Psoas muscle (tissue), 8 donors: ENCODE measurements at places on chromosomes 7 and 10.

- DNase-seq: no peak
- no peaks in the 10 kb centered on the region for H3K27me3 ChIP-seq
- no peak overlapping the region for H3K27ac ChIP-seq
- H3K4me1 ChIP-seq: peaks cover 8% of the 10 kb centered on the region
Measured at GRCh38 chr7:30247541-30248401, 36.6 kb upstream of the ZNRF2 start.

GRCh38 chr7:5797179-5797578 is 15.7 kb upstream of the RNF216 start:
- DNase-seq: no peak
- no peaks in the 10 kb centered on the region for H3K36me3 ChIP-seq
- H3K27me3 ChIP-seq: no peaks in the 10 kb centered on the region
- H3K27ac ChIP-seq: no peak overlapping the region
- H3K4me3 ChIP-seq: no peak overlapping the region

GRCh38 chr7:57404343-57404966 is 45.5 kb upstream of the ZNF716 start:
- no peaks in the 10 kb centered on the region for H3K36me3 ChIP-seq
- H3K4me3 ChIP-seq: peak overlapping the region; percentile 41
- H3K27me3 ChIP-seq: peaks cover 5% of the 10 kb centered on the region

DNA sequence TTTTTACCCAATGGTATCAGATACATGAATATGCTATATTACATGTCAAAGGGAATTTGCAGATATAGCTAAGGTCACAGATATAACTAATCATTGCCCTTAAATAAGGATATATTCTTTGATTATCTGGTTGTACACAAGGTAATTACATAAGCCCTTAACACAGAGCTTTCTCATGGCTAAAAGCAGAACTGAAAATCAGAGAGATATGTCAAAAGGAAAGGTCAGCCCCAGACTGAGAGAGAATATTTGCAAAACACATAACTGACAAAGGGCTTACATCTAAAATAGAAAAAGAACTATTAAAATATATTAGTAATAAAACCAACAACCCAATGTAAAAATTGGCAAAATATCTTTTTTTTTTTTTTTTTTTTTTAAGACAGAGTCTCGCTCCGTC is 1029.5 kb upstream of the LRRN3 start:
- no peaks in the 10 kb centered on the region for H3K36me3 ChIP-seq
- no peaks in the 10 kb centered on the region for H3K27me3 ChIP-seq
- no peak overlapping the region for H3K4me3 ChIP-seq
- H3K4me1 ChIP-seq: no peaks in the 10 kb centered on the region

DNA sequence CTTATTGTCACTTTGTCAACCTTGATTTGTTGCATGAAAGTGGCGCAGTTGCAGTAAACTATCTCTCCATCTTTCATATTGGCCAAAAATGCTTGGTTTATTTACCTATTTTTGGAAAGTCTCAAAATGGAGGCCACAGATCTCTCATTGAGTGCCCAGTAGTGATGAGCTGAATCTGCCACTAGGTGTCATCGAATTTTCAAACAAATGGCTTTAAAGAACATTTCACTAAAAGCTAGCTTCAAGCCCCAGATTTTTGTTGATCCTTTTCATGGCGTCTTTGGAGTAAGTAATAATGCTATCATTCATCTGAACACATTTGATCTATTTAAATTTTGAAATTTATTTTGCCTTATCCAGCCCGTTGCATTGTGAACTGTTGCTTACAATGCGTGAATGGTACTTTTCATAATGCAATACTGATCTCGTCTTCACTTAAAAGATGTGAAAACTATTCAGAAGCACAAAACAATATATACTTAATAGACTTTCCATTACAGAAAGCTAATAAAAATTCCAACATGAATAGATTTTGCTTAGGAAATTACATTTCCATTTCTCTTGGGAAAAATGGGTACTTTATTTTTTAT is 236.2 kb downstream of the DNAJB9 start:
- no peak for DNase-seq
- no peak overlapping the region for H3K4me3 ChIP-seq
- no peaks in the 10 kb centered on the region for H3K27me3 ChIP-seq
- H3K27ac ChIP-seq: no peak overlapping the region

- no peaks in the 10 kb centered on the region for H3K36me3 ChIP-seq
- H3K4me3 ChIP-seq: no peak overlapping the region
- H3K27me3 ChIP-seq: no peaks in the 10 kb centered on the region
- no peak for DNase-seq
- no peak overlapping the region for H3K27ac ChIP-seq
Measured at GRCh38 chr10:75782463-75783248, 351.2 kb downstream of the LRMDA start.

DNA sequence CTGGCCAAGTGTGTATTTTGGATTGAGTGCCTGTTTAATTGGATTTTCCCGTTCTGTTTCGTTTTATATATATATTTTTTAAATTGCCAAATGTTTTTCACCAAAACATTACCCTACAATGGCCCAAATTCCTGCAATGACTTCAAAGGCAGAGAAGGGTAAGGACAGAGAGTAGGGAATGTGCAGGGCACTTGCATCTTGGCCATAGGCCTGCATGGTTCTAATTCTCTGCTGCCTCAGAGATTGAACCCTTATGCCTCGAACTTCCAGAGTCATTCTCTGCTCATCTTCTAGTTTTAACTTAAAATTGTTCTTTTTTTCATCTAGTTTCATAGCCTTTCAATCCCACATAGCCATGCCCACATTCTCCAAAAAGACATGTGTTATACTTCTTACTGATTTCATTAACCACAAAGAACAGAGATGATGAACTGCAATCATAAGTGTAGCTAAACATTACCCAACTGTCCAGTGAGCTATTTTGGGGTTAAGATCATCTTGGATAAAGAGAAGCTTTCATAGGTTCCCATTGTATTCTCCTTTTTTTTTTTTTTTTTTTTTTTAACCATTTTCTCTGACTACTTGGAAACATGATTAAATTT is 177.6 kb downstream of the PLXDC2 start:
- no peaks in the 10 kb centered on the region for H3K4me1 ChIP-seq
- no peak overlapping the region for H3K27ac ChIP-seq
- H3K36me3 ChIP-seq: no peaks in the 10 kb centered on the region
- no peak for DNase-seq

- H3K4me1 ChIP-seq: no peaks in the 10 kb centered on the region
- DNase-seq: no peak
- peaks cover 3% of the 10 kb centered on the region for H3K27me3 ChIP-seq
- H3K4me3 ChIP-seq: no peak overlapping the region
Measured at GRCh38 chr10:89978081-89978480, 276.7 kb downstream of the KIF20B start.

GRCh38 chr10:70445718-70446657 is 4.5 kb upstream of the NODAL start:
- peak; percentile 5 for DNase-seq
- peaks cover 12% of the 10 kb centered on the region for H3K4me1 ChIP-seq
- H3K4me3 ChIP-seq: no peak overlapping the region

DNA sequence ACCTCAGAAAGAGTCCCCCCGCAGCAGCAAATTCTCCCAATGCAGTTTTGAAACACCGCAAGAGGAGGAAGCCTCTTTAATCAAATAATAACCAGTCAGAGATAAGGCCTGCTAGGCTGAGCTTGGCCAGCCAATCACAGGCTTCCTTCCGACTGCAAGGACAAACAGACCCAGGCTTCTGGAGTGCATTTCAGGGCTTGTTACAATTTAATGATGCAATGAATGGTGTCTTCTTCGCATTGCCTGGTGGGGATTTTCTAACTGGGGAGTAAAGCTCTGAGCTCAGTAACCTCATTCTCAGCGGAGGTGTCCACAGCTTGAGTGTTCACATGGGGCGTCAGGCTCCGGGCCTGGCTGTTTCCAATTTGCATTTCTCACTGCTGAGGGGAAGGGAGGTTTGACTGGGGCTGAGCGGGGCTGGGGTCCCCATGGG is 31.8 kb upstream of the GPAM start:
- no peaks in the 10 kb centered on the region for H3K36me3 ChIP-seq
- H3K4me3 ChIP-seq: no peak overlapping the region
- H3K27me3 ChIP-seq: no peaks in the 10 kb centered on the region
- no peak overlapping the region for H3K27ac ChIP-seq

GRCh38 chr10:74997163-74997562 is 114.3 kb upstream of the SAMD8 start:
- H3K4me3 ChIP-seq: no peak overlapping the region
- no peak for DNase-seq
- no peaks in the 10 kb centered on the region for H3K27me3 ChIP-seq
- peaks cover 6% of the 10 kb centered on the region for H3K36me3 ChIP-seq
- no peak overlapping the region for H3K27ac ChIP-seq

DNA sequence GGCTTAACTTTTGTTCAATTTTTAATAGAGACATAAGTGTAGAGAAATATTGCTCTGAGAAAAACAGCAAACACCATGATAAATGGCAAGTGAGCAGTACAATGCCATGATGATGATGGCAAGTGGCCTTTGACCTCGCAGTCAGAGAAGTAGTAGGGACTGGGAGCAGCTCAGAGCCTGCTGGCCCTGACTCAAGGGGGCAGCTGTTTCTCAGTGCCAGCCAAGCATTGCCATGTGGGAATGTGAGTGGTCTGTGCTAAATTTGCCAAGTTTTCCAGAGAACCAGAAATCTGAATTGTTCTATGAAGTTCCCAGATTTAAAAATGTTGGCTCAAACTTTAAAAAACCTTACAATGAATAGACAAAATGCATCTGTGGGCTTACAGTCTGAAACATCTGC is 187.9 kb downstream of the BICC1 start:
- no peaks in the 10 kb centered on the region for H3K27me3 ChIP-seq
- H3K4me1 ChIP-seq: no peaks in the 10 kb centered on the region
- H3K36me3 ChIP-seq: no peaks in the 10 kb centered on the region
- H3K27ac ChIP-seq: peak overlapping the region; percentile 26

- no peaks in the 10 kb centered on the region for H3K36me3 ChIP-seq
- no peak overlapping the region for H3K4me3 ChIP-seq
- no peak overlapping the region for H3K27ac ChIP-seq
- peaks cover 38% of the 10 kb centered on the region for H3K27me3 ChIP-seq
Measured at GRCh38 chr7:1295776-1296355, 63.2 kb downstream of the UNCX start.

- H3K4me3 ChIP-seq: no peak overlapping the region
- DNase-seq: no peak
- H3K36me3 ChIP-seq: no peaks in the 10 kb centered on the region
- no peak overlapping the region for H3K27ac ChIP-seq
Measured at GRCh38 chr7:79877874-79878465, 256.7 kb upstream of the GNAI1 start.

- no peak overlapping the region for H3K4me3 ChIP-seq
- no peaks in the 10 kb centered on the region for H3K36me3 ChIP-seq
- H3K27ac ChIP-seq: no peak overlapping the region
- no peak for DNase-seq
Measured at GRCh38 chr10:71381611-71382010, 15.1 kb upstream of the CDH23 start.

DNA sequence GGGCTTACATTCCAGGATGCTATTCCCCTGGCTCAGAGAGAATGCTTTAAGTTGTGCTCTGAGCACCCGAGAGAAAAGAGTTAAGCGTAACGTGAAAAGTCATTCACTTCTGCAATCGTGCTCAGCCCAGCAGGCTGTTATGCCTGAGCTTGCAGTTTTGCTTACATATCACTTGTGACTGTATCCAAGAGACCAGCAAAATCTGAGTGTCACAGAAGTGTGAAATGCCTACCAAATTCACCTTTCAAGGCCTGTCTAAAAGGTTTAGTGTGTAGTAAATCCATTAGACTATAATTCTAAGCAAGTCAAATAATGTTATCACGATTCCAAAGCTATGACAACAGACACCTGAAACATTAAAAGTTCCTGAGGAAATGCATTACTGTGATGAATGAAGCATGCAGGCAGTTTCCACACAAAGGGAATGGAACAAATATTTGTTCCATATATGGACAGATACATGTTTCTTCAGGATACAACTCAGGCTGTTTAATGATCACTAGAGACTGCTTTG is 20.1 kb downstream of the ITGB1 start:
- H3K36me3 ChIP-seq: peaks cover 1% of the 10 kb centered on the region
- peak overlapping the region; percentile 83 for H3K27ac ChIP-seq
- peaks cover 66% of the 10 kb centered on the region for H3K4me1 ChIP-seq

- H3K27me3 ChIP-seq: no peaks in the 10 kb centered on the region
- H3K27ac ChIP-seq: no peak overlapping the region
- no peak overlapping the region for H3K4me3 ChIP-seq
- no peaks in the 10 kb centered on the region for H3K36me3 ChIP-seq
- DNase-seq: no peak
Measured at GRCh38 chr10:50421026-50421719, 169.9 kb upstream of the ASAH2 start.

DNA sequence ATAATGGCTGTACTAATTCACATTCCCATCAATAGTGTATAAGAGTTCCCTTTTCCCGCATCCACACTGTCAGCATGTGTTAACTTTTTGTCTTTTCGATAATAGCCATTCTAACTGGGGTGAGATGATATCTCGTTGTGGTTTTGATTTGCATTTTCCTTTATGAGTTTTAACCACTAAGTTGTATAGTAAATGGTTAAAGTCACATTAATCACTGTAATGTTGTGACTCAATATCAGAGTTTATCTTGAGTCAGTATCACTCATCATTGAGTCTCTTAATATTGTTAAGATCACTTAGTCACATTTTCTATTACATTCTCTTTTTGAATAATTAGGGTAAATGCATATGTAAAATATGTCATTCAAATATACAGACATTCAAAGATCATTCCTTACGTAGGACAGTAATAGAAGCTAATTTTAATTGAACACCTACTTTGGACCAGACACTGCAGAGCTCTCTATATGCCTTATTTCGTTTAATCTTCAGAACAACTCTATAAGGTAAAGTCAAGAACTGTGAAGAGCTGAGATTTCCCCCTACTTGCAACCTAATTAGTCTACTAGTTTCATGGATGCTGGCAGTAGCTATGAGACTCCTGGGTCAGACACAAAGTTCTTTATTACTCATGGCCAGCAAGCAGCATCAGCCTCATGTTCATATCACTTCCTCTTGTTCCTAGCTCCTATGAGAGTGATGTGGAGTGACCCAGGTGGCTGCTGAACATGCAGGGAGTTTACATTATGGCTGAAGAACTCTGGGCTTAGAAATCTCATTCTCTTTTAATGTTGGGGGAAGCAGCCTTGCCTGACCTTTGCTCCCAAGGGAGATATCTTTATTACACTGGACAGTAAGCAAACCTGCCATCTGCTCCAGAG is 30.5 kb downstream of the CREB5 start:
- H3K27ac ChIP-seq: no peak overlapping the region
- no peak overlapping the region for H3K4me3 ChIP-seq
- DNase-seq: no peak

GRCh38 chr10:47025253-47025539 is 114.0 kb downstream of the PTPN20 start:
- no peak overlapping the region for H3K27ac ChIP-seq
- no peaks in the 10 kb centered on the region for H3K4me1 ChIP-seq
- H3K27me3 ChIP-seq: no peaks in the 10 kb centered on the region
- DNase-seq: no peak
- no peak overlapping the region for H3K4me3 ChIP-seq

DNA sequence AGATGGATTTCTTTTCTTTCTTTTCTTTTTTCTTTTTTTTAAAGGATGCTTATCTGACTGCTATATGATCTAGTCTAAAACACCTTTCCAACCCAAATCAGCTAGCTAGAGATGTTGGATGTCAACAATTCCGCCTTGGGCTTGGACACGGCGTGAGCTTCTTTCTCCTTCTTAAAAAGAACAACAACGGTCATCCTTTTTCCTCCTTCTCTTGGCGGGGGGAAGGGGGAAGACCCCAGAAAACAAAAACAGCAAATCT is 1.0 kb downstream of the BEND7 start:
- H3K4me1 ChIP-seq: peaks cover 15% of the 10 kb centered on the region
- DNase-seq: no peak
- H3K27ac ChIP-seq: peak overlapping the region; percentile 67
